ENCODE measurements at places on chromosomes 2 and 18.

- no peak for DNase-seq
These were observed 11.6 kb downstream of the RAMP1 start for GRCh38 chr2:237870754-237871651.

DNA sequence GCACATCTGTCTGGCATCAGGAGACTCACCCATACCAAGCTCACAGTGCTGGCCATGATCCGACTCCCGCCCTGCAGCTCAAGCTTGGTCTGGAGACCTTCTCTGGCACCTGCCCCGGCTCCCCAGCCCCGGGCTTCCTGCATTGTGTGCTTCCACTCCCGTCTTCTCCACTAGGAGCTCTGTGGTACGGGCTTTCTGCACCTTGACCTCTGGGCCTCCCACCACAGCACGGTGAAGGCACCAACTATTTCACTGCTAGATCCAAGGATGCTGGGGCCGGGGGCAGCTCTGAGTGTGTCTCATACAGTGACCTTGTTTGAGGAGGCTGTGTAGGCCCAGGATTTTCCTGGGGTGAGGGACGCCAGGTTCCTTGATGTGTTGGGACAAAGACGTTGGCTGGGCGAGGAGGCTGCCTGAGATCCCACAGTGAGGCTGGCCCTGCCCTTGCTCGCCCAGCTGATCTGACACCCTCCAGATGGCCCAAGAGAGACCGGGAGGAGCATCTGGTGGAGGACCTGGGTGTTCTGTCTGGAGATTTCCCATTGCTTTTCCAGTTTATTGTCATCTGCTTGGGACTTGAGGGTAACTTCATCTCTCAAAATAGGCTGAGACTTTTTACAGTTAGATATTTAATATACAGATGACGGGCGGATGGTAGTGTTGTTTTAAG is 64.0 kb downstream of the HPCAL1 start:
- no peak for DNase-seq

DNA sequence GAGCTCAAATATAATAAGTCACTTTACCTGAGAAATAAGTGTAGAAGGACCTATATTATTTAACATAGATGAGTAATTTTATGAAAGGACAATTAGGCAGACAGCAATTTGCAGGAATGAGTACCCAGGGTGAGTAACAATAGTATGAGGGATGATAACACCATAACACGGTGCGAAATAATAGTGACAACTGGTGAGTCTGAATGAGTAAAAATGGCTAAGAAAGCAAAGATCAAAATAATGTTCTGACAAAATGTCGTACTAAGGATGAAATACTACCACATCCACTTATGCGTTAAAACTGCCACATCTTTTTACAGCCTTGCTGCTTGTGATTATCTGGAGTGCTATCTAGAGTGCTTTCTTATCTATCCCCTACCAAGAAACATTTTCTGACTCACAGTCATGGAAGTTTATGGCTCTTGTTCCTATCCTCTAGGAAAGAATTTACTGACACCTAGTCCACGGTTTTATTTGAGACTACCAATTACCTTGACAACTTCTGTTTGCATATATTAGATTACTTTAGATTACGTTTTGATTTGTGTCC is 929.7 kb downstream of the LRP1B start:
- DNase-seq: no peak

DNA sequence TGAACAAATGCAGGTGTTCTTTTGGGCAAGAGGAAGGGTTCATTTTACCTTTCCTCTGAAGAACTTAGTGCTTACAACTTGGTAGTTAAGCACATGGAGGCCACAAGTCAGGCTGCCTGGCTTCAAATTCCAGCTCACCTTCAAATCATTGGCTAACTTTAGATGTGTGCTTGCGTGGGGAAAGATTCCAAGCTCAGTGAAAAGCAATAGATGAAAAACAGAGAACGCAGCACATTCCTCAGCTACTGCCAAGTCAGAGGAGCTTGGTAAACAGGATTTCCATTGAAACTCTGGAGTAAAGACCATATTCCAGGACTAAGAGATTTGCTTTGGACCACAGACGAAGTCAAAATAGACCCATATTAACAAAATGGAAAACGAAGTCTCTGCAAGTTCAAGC is 96.3 kb upstream of the ASB18 start:
- DNase-seq: no peak

DNA sequence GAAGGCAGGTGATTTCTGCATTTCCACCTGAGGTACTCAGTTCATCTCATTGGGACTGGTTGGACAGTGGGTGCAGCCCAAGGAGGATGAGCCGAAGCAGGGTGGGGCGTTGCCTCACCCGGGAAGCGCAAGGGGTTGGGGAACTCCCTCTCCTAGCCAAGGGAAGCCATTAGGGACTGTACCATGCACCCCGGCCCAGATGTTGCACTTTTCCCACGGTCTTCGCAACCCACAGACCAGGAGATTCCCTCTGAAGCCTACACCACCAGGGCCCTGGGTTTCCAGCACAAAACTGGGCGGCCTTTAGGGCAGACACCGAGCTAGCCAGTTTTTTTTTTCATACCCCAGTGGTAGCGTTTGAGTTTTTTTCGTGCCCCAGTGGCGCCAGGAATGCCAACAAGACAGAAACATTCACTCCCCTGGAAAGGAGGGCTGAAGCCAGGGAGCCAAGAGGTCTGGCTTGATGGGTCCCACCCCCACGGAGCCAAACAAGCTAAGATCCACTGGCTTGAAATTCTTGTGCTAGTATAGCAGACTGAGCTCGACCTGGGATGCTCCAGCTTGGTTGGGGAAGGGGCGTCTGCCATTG is 75.9 kb upstream of the RANBP2 start:
- DNase-seq: no peak

GRCh38 chr2:177679611-177680605 is 287.3 kb downstream of the AGPS start:
- no peak for DNase-seq

- DNase-seq: no peak
These were observed 113.4 kb upstream of the AQP4 start for GRCh38 chr18:26978812-26979341.

GRCh38 chr2:50772607-50773006 is 259.3 kb downstream of the NRXN1 start:
- no peak for DNase-seq

DNA sequence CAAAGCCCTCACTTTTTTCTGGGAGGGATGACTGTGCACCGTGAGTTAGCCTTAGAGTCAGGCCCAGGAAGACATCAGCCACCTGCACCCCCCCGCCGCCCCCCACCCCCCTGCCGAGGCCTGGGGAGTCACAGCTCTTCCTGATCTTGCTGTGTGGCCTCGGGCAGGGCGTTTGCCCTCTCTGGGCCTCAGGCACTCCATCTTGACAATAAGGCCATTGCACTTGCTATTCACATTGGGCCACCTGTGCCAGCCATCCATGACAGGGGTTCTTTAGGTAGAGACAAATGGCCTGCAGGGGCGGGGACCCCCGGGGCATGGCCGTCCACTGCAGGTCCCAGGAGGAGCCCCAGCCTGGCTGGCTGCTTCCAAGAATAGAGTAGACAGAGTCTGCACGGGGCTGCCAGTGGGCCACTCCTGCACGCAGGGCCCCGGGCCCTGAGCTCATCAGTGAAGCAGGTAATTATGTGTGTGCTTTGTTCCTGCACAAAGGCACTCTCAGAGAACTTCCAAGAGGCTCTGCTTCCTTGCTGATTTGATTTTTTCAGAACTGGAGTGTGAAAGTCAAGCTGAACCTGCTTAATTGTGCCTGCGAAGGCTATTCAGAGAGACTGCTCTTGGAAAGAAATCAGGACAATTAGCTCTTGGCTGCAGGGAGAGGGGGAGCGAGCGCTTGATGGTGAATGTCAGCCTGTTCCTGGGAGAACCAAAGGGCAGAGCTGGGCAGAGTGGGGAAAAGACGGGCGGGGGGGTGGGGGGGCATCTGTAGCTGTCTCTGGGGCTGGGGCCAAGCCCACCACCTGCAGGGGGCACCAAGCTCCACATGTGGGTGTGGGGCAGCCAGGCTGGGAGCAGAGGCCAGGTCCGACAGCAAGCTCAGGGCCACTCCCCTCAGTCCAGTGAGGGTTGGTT is 40.3 kb downstream of the RRM2 start:
- DNase-seq: no peak

DNA sequence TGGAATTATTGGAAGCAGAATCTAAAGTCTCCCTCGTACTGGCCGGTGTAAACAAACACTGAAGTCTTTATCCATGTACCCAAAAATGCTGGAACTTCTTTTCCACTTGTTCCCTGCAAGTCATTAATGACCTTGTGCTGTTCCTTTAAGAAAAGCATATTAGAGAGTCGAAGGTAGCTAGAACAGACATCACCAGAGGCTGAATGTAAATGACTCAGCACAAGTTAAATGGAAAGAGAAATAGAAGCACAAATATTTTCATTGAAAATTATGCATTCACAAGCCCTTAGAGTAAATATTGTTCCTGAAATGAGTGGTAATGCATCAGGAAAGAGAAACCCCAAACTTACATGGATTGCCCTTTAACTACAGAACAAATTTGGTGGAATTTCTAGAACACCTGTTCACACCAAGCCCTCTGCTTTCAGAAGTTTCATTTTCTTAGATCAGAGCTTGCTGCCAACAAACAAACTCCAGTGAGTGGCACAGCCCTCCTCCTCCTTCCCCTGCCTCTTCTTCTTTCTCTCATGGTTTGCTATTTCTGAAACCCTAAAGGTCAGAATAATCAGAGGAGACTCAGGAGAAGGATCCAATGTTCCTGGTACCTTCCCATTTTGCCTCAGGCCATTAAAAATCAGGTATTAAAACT is 264.3 kb downstream of the TXNL1 start:
- no peak for DNase-seq
